ENCODE measurements at places on chromosomes 3 and 15. TPM values are rescaled to one million over a fixed set of nuclear protein-coding genes. Genes with fewer than 3 reads are reported as not detected.

Gene RLBP1
- total RNA-seq = not detected

- no peaks in the 10 kb centered on the region for H3K27me3 ChIP-seq
- no peak overlapping the region for H3K4me3 ChIP-seq
- no peak for DNase-seq
- H3K4me1 ChIP-seq = no peaks in the 10 kb centered on the region
- H3K36me3 ChIP-seq = no peaks in the 10 kb centered on the region
These were observed 84.0 kb upstream of the ATP11B start for GRCh38 chr3:182709306-182709705.

- DNase-seq = no peak
- H3K36me3 ChIP-seq = no peaks in the 10 kb centered on the region
- peak overlapping the region; percentile 33 for H3K27ac ChIP-seq
- H3K27me3 ChIP-seq = no peaks in the 10 kb centered on the region
- peaks cover 3% of the 10 kb centered on the region for H3K4me1 ChIP-seq
These were observed 44.7 kb downstream of the GOLIM4 start for GRCh38 chr3:168051070-168051469.

Gene IGSF10
- 3.3 TPM for total RNA-seq

DNA sequence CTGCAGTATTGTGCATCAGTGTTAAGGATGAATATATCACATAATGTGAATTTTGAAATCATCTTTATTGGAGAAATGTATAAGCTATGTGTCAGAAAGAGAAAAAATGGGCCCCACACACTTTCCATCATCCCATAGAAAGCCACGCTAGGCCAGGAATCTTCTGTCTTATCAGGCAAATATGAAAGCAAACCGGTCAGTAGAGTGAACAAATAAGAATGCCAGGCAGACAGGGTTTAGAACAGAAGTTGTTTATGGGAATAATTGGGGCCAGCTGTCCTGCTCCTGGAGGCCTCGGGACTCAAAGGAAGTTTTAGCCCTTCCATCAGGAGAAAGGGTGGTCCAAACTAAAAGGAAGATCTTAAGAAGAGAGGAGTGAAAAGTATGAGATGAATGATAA is 39.5 kb downstream of the ZNF280D start:
- H3K36me3 ChIP-seq = no peaks in the 10 kb centered on the region
- no peak overlapping the region for H3K4me3 ChIP-seq
- H3K4me1 ChIP-seq = no peaks in the 10 kb centered on the region
- no peaks in the 10 kb centered on the region for H3K27me3 ChIP-seq
- H3K27ac ChIP-seq = no peak overlapping the region

DNA sequence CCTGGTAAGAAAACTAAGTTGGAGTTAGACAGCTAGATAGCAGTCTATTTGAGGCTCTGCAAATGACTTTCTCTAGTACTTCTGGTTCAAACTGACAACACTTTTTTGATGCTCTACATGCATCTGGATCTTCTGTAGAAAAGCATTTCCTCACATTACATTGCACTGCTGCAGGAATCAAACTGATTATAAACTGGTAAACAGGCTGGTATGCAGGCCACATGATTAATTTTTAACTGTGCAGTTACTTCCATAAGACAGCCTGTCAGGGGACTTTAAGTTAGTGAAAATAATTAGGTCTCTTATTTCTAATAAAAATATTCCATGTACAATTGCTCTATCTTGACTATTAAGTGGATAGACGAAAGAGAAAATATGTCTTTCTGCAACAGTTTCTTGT is 550.0 kb upstream of the ALCAM start:
- DNase-seq = no peak
- H3K27ac ChIP-seq = no peak overlapping the region
- H3K36me3 ChIP-seq = no peaks in the 10 kb centered on the region

DNA sequence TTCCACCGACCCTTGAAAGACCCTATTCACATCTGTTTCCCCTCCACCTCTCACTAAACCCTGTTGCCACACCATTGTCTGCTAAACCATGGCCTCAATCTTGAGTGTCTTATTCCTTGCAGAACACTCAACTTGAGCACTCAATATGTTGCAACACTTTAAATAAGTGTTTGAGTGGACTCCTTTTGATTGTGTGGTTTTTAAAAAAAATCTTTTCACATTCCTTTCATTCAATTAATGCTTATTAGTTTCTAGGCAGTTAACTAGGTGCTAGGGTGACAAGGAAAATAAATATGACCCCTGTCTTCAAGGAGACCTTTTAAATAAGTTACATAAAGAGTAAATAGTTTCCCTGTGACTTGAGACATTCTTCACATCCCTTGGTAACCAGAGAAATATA is 13.3 kb upstream of the HHLA2 start:
- DNase-seq = no peak
- H3K36me3 ChIP-seq = no peaks in the 10 kb centered on the region
- no peak overlapping the region for H3K4me3 ChIP-seq
- H3K27me3 ChIP-seq = no peaks in the 10 kb centered on the region

Gene CDC25A
- 3.6 TPM for total RNA-seq

- H3K4me3 ChIP-seq = no peak overlapping the region
- no peaks in the 10 kb centered on the region for H3K4me1 ChIP-seq
- no peak overlapping the region for H3K27ac ChIP-seq
- no peak for DNase-seq
- H3K36me3 ChIP-seq = peaks cover 2% of the 10 kb centered on the region
- H3K27me3 ChIP-seq = no peaks in the 10 kb centered on the region
These were observed 60.0 kb downstream of the DNASE1L3 start for GRCh38 chr3:58150810-58151199.

DNA sequence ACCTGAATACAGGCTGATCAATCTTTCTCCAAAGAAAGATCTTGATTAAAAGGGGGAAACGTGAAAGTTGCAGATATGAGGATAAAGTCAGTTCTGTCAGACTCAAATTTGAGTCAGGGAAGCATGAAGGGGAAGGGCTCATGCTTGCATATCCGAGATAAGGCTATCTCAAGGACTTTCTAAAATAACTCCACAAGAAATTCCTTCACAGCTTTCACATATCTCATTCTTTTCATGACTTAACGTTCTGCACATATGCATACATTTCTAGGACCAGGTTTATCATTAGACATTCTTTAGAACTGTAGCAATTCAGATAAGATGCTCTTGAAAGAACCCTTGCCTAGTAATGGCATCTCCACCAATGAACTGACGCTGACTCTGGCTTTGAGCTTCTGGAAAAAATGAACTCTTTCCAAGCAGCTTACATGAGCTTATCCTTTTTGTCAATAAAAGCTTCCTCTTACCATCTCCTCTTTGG is 15.9 kb downstream of the SH3GL3 start:
- no peak overlapping the region for H3K27ac ChIP-seq
- no peak for DNase-seq
- H3K4me1 ChIP-seq = no peaks in the 10 kb centered on the region
- H3K27me3 ChIP-seq = no peaks in the 10 kb centered on the region
- no peak overlapping the region for H3K4me3 ChIP-seq
- H3K36me3 ChIP-seq = no peaks in the 10 kb centered on the region

Gene NMB
- total RNA-seq = 2.8 TPM

DNA sequence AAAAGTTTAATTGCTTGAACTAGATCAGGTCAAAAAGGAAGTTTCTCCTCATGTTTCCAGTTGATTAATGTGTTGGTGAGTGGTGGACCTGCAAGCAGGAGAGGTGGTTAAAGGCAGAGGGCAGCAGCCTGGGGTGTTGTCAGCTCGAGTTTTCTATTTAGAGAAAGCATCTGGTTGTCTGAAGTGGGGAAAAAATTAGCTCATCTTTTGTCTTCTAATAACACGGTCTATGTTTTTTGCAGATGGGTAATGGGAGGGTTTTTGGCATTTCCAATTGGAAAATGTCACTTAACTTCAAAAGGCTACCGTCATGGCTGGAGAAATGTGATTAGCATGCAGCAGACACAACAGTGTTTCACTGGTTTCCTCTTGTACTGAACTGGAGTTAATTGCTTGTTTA is 122.6 kb downstream of the ITPR1 start:
- H3K4me1 ChIP-seq = no peaks in the 10 kb centered on the region
- no peak overlapping the region for H3K27ac ChIP-seq
- H3K36me3 ChIP-seq = no peaks in the 10 kb centered on the region
- no peaks in the 10 kb centered on the region for H3K27me3 ChIP-seq
- no peak overlapping the region for H3K4me3 ChIP-seq

Gene LYZL4
- total RNA-seq = not detected

Gene GRK7
- not detected for total RNA-seq

Gene EIF4E3
- total RNA-seq = 40.8 TPM

DNA sequence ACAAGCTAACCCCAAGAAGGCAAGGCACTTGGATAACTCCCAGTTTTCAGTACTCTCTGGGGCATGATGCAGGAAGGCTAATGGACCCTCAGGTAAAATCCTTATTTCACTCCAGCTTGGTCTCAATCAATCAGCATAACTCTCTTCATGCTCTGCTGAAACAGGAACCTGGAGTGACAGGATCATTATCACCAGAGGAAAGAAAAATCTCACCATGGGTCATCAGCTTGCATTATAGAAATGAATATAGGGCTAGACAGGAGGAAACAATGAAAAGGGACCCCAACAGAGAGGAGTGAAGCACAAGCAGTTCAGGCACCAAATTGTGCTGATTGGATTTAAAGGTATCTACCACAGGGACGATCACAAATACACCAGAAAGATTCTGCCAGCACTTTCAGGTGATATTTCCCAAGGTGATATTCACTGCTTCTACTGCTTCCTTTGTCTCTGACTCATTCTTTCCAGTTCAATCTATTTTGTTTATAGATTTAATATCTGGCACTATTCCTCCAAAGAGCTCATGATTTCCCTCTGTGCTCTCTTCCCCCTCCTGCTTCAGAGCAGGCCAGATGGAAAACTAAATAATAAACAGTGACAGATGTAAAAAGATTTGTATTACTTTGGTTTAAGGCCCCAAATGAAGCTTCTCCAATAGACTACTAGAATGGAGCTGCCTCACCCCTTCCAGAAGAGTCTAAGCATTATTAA is 22.9 kb upstream of the THUMPD3 start:
- no peak overlapping the region for H3K4me3 ChIP-seq
- H3K4me1 ChIP-seq = no peaks in the 10 kb centered on the region
- no peaks in the 10 kb centered on the region for H3K27me3 ChIP-seq
- peak overlapping the region; percentile 75 for H3K27ac ChIP-seq

DNA sequence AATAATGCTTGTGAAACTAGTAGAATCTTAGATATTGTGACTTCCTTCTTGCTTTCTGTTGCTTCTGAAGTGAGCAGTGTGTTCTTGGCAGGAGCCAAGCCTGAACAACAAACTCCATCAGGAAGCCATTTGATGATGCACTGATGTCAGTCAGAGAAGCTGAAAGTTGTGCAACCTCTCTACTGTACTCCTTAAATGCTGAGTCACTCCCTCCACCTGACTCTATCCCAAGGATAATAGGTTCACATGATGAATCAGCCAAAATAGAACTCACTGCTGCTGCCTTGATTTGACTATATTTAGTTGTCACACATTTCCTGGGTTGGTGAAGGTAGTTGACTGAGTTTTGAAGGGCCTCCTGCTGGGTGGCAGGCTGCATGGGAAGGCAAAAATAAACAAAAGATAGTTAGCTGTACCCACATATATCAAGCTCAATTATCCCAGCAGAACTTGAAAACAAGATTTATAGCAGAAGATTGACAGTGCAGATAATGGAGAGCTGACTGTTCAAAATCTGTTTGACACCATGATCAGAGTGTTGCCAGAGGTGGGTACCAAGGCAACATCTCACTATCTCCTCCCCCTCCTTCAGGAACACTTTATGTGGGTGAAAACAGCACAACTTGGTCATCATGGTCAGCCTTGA is 328.4 kb upstream of the DPH6 start:
- H3K27ac ChIP-seq = no peak overlapping the region
- no peaks in the 10 kb centered on the region for H3K27me3 ChIP-seq
- DNase-seq = no peak
- no peaks in the 10 kb centered on the region for H3K36me3 ChIP-seq
- no peaks in the 10 kb centered on the region for H3K4me1 ChIP-seq

GRCh38 chr3:188884299-188885043 is 287.3 kb upstream of the TPRG1 start:
- no peaks in the 10 kb centered on the region for H3K4me1 ChIP-seq
- H3K36me3 ChIP-seq = no peaks in the 10 kb centered on the region
- H3K4me3 ChIP-seq = no peak overlapping the region
- H3K27me3 ChIP-seq = no peaks in the 10 kb centered on the region

Gene SLC15A2
- 6.6 TPM for total RNA-seq

Gene C3orf22
- not detected for total RNA-seq

DNA sequence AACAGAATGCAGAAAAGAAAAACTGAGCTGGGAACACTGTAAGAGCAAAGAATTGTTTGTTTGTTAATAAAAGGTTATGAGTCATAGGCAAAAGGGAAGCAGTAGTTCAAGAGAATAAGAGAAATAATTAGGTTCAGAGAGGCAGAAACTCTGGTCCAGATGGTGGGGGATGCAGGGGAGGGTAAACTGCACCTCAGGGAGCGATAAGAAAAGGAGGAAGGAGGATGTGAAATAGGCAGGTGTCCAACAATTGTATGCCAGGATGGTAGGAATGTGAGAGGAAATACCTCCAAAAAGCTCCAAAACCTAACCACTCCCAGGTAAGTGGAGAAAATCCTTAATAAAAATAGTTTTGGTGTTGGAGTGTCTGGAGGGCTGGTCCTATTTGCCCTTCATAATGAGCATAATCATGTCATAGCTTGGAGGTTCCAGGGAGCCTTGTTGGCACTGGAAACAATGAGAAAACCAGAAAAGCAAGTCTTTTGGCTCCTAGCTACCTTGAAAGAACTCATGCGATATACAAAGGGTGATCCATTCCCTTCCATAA is 405.4 kb upstream of the TBL1XR1 start:
- H3K4me1 ChIP-seq = no peaks in the 10 kb centered on the region
- DNase-seq = no peak
- no peak overlapping the region for H3K4me3 ChIP-seq
- H3K36me3 ChIP-seq = no peaks in the 10 kb centered on the region
- H3K27ac ChIP-seq = peak overlapping the region; percentile 40

GRCh38 chr3:146152834-146153233 is 8.2 kb downstream of the PLOD2 start:
- no peak overlapping the region for H3K27ac ChIP-seq
- no peaks in the 10 kb centered on the region for H3K36me3 ChIP-seq
- H3K27me3 ChIP-seq = no peaks in the 10 kb centered on the region

DNA sequence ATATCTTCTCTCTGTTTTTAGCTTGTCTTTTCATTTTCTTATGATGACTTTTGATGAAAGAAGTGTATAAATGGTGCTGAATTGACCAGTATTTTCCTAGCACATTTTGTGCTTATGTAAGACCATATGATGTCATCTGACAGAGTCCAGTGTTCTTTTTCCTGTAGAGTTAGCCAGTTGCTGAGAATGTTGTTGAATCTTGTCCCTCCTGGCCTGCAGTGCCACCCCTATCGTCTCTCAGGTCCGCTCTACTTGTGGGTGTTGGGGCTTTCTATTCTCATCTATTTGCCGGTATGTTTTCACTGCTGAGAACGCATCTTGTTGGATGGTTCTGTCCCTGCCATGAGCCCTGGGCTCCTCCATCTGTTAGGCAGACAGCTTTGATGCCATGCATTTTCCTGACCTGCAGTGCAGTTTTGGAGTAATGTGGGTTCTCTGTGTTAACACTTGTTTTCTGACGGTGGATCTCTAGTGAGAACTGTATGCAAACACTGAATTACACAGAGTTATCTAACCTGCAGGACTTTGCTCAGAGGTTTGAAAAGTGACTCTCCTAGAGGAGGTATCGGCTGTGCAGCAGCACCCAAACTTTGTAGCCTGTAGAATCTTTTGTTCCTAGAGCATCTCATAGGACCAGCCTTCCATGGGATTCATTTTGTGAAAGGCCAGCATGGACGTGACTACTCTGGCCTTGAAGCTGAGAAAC is 44.6 kb downstream of the SLC6A20 start:
- DNase-seq = no peak
- no peaks in the 10 kb centered on the region for H3K4me1 ChIP-seq
- no peaks in the 10 kb centered on the region for H3K36me3 ChIP-seq
- H3K27ac ChIP-seq = no peak overlapping the region
- no peak overlapping the region for H3K4me3 ChIP-seq
- H3K27me3 ChIP-seq = no peaks in the 10 kb centered on the region
